ENCODE measurements at places on chromosomes 3 and 15.

- no peak for DNase-seq
These were observed 4.5 kb downstream of the UROC1 start for GRCh38 chr3:126512916-126513650.

- DNase-seq: no peak
These were observed 3.2 kb upstream of the PXYLP1 start for GRCh38 chr3:141228395-141228794.

DNA sequence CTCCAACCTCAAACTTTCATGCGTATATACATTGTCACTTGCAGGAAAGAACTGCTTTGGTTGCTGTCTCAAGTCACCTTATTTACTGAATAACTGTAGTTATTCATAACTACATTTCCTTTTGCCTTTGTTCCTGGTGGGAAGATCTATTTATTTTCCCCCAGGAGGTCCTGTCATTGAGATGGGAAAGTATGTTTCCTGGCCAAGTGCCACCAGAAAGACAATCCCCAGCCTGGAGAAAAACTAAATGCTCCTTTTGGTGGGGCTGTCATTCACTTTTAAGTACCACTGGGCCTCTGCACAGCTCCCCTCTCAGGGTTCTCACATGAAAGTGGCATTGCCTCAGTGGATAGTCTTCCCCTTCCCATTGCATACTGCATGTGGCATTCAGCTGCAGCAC, 59.8 kb downstream of the LRRC3B start:
- DNase-seq: no peak

- DNase-seq: no peak
These were observed 62.7 kb downstream of the ASTE1 start for GRCh38 chr3:130963878-130964277.

DNA sequence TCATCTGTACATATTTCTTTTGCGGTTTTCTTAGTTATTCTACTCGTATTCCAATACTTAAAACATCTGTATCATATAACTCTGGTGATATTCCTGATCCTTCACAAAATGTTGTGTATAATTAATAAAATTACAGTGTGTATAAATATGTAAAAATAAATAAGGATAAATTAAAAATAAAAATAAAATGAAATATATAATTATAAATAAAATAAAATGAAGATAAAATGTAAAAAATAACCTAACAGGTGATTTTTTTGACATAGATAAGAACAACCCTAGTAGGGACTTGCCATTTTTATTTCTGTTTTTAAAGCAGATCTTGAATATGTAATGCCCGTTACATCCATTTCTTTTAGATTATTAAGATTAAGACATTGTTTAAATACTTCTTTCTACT, 25.6 kb downstream of the IL1RAP start:
- DNase-seq: no peak

DNA sequence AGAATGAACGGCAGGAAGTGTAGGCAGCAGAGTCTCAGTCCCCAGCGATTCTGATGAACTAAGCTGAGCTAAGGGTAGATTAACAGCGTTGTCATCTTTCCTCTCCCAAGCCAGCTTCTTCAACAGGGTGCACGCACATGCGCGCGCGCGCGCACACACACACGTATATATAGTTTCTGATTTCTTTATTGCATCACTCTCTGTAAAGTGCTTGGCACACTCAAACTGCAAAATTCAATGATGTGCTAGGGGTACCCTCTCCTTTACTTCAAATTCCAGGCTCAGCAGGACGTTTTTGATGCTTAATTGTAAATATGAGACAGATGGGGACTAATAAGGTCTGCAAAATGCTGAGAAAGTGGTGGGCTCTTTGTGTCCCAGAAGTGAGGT, 26.1 kb upstream of the VPS8 start:
- DNase-seq: no peak

DNA sequence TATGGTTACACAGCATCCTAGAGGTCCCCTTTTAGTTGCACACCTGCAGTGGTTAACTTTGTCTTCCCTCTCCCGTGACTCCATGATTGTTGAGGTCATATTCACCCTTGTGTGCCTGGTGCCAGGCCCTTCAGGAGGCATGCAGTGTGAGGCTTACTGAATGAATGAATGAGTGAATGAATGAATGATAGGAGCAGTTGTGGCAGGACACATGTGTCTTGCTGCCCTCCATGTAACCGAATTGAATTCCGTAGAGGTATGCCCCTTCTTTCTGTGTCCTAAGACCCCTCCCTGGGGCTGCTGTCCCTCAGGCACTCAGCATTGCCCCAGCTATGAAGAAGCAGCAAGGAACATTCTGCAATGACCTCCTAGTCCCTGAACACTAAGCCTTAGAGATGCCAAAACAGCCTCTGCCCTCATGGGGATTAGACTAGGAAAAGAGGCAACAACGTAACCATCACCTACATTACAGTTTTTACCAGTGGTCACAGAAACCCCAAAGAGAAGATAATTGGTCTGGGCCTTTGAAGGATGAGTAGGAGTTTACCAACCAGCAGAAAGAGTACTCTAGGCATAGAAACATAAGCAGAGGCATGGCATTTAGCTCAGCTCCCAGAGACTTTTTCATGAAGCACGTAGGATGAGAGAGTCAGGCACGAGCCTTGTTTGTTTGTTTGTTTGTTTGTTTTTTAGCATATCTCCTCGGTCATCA, 22.5 kb upstream of the CPNE9 start:
- DNase-seq: no peak

DNA sequence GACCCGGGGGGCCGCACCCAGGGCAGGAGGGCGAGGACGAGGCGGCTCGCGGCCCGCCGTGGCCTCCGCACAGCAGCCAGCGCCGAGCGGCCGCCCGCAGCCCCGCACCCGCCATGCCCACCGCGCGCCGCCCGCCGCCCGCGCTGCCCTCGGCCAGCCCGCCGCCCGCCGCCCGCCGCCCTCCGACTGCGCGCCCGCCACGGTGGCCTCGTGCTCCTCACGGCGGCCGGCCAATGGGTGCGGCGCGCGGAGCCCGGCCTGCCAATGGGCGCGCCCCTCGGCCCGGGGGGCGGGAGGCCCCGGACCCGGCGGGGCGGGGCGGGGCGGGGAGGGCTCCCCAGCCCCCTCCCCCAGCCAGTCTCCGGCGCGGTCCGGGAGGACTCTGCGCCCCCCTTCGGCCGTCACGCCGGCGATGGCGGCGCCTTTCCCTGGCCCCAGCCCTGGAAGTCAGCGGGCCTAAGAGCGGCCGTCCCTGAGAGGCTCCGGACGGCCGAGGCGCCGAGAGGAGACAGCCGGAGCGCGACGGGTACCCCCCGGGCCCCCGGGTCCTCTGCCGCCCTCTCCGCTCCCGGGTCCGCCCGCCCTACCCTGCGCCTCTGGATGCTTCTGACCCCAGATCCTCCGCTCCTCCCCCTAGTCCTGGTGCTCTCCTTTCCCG, at the start of gene NT5DC2:
NT5DC2 (minus strand) TSS at position 235 of the 658 bp plus-strand sequence; CDS start at position 115, 120 bp downstream.
- DNase-seq: peak; percentile 69

DNA sequence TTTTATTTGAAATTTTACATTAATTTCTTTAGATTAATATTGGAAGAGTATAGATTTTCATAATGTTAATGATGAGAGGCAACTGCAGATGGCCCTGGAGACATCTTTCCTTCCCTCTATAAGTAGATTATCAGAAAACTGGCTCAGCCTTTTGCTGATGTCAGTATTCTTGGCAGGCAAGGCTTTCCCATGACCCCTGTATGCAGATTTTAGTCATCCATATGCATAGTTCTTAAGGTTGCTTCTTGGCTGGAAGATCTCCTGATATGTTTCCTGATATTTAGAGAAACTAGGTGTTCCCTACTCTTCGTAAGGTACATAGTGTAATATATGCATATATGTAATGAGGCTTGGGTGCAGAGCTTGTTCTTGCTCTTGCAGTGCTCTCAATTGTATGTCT, 911.4 kb downstream of the EPHA3 start:
- no peak for DNase-seq

DNA sequence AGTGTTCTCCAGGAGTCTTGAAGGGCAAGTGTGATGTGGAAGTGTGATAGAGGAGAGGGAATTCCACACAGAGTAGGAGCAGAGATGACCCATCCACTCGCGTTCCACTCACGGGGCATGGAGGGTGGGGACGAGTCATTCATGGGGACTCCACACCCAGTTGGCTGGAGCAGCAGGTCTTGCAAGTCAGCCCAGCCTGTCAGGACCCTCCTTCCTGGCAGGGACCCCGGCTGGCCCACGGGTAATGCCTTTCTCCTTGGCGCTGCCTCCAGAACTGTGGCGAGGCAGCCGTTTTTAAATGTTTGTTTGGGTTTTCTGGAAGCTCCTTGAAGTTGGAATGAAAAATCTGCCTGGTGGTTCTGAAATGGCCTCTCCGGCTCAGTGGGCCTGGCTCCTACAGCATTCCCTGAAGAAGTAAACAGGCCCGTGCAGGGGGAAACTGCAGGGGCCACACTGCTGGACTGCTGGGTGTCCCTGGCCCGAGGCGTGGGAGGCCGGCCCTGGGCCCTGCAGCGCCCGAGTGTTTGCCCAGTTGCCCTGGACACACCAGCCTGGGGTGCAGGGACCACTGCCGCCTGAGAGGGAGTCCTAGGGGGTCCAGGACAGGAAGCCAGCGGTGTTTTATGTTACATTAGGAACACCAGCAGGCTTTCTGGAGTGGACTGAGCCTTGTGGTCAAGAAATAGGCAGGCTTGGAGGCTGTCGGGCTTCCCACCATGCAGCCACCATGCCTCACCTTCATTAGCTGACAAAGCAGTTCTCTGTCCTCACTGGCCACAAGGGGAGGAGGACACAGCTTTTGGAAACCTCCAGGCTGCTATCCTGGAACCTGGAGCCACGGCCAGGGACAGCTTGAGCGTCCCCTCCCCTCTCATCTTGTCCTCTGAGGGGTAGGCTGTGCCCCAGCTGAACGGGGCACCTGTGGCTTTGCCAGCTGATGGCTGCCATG, 61.3 kb downstream of the CEMIP start:
- no peak for DNase-seq

- no peak for DNase-seq
These were observed 144.1 kb downstream of the SOX2 start for GRCh38 chr3:181855825-181856224.

DNA sequence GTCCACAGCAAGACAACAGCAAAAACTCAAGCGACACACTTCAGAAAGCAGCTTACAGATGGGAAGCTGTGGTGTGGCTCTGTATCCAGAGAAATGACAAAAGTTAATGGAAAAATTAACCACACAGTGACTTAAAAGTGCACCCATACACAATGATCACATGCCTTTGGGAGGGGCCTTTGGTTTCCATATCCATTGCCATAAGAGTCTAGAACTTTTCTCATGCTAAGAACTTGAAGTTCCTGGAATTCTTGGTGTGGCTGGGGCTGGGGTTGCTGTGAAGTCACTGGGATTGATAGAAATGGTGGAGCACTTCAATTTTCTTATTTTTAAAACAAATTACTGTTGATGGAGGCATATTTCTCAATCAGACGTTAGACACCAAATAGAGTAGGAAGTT, 108.6 kb upstream of the FEZF2 start:
- DNase-seq: no peak

GRCh38 chr15:67878712-67879206, 38.9 kb upstream of the RNU6-1 start:
- no peak for DNase-seq

DNA sequence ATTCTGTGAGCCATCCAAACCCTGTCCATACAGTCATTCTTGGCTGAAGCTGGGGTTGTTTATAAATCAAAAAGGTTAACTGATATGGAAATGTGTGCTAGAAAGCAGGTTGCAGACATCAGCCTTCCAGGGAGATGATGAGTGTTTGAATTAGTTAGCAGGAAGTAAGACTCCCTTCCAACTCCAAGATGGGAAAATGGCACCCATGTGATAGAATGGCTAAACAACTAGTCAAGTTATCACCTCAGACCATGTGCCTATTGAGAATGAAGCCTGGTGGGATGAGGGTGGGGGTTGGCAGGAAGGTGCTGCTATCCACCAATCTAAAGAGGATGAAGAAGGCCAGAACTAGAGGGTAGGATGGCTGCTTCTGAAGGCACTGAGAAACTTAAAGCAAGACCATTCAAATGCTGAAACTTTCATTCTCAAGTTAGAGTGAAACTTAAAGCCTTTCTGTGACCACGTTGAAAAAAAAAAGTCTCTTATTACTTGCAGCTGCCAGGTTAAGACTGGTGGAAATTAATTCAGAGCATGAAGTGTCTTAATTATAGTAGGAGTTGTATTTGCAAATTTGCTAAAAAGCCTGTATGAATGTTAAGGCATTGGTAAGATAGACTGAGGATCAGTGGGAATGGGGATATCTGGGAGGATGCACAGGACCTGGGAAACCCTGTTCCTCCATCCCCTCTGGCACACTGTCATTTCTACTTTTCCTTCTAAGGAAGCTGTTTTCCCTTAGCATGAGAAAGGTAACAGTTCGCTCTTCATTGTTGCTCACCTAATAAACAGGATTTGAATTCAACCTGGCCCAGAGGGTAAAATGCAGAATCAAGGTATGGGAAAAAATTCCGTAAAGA, 36.8 kb downstream of the CCR3 start:
- DNase-seq: no peak

DNA sequence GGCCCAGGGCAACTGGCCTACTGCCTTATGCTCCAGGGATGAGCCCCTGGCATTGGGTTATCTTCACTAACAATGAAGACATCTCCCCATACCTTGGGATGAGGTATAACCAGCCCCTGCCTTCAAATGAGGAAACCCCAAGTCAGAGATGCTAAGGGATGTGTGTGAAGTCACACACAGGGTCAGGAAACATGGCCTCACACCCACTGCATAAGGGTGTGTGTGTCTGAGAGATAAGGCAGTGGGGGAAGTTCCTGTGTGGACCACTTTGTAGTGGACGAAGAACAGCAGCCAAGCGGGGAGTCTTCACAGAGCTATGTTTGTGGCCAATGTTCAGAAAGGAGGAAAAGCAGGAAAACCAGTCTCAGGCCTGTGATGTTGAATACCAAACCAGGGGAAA, 10.5 kb downstream of the ELP6 start:
- DNase-seq: no peak

GRCh38 chr3:50806031-50806430, 131.3 kb downstream of the DOCK3 start:
- no peak for DNase-seq

GRCh38 chr3:99012051-99012450, 110.6 kb upstream of the DCBLD2 start:
- DNase-seq: no peak

DNA sequence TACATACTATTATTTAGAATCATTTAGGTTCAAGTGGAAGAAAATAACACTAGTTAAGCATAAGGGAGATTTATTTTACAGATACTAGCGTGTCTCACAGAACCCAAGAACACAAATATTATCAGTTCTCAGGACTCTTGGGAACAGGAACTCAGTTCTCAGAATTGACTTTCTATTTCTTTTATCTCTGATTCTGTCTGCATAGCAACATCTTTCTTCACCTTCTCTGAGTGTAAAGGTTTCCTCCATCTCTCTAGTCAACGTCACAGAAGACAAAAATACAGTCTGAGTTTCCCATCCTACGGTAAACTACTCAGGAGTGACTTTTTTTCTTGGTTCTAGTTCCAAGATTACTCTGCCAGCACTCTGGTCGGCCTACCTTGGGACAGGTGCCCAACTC, 220.0 kb downstream of the SV2B start:
- DNase-seq: no peak

Data from stimulated activated CD4-positive, alpha-beta T cell treated with anti-CD3 and anti-CD28 coated beads, Interleukin-12 subunit alpha, Interleukin-12 subunit beta, amount 100 ng/mL, for 4 hours (primary cell).